ENCODE measurements at places on chromosomes 5 and 9. TPM values are rescaled to one million over a fixed set of nuclear protein-coding genes. Genes with fewer than 3 reads are reported as not detected.

The ACOT12 gene
- total RNA-seq = not detected

The TMEM174 gene
- not detected for total RNA-seq

The TNFSF15 gene
- 0.28 TPM for total RNA-seq

The C9orf153 gene
- total RNA-seq = 0.41 TPM

The PDZD2 gene
- total RNA-seq = 0.05 TPM

The MARCOL gene
- total RNA-seq = not detected

The TMC1 gene
- total RNA-seq = not detected

The MOB3B gene
- 0.94 TPM for total RNA-seq

The GARNL3 gene
- 1.9 TPM for total RNA-seq

The PKD2L2 gene
- not detected for total RNA-seq

The GLRA1 gene
- total RNA-seq = not detected

The ENTPD2 gene
- not detected for total RNA-seq

The SPAAR gene
- total RNA-seq = not detected

The PCDH1 gene
- not detected for total RNA-seq

Data from activated T-helper 2 cell treated with anti-CD3 and anti-CD28 coated beads, Interferon-gamma antibody, Interleukin-2, Interleukin-4, amounts not matched to agents 10 μg/mL and 5 μg/mL and 100 μg/mL, durations not matched to agents 14 hours and 24 hours and 36 hours (primary cell).